ENCODE measurements at places on chromosomes 5 and 9.

DNA sequence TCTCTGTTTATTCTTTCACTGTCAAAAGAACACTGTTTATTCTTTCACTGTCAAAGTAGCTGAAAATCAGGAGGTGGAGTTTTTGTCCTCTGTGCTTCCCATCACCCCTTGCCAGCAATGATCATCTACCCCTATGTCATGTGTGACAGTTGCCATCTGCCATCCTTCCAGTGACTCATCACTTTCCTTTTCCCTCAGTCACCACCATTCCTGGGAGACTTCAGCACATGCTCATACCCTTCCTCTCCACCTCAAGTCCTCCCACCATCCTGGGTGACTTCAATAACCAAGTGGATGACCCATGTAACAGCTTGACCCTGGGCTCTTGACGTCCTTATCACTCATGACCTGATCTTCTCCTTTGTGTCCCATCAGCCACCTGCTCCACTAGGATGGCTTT lies 43.3 kb upstream of the RASEF start:
- no peak for DNase-seq

DNA sequence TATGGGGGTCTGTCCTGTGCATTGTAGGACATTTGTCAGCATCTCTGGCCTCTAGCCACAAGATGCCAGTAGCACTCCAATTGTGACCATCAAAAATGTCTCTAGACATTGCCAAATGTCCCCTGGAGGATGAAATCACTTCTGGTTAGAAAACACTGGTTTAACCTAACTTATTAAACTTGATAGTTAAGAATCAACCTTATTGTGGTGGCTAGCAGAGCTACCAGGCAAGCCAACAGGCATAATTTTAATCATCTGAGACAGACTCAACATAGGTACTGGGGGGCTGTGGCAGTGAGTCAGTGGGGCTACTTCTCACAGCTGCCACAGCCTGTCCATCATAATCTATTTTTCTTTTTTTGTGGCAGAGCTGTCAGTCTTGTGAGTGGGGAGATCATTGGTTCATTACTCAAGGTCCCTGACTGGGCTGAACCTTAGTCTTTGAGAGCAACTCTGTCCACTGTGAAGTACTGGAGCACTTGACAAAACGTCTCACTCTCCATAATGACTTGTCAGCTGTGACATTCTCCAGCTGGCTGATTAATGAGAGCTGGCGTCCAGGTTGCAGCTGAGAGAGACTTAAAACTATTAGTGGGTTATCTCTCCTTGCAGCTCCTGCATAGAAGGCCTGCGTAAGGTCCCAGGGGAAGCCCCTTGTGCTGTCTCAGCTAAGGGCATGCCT lies 107.9 kb downstream of the DCP2 start:
- DNase-seq = no peak

DNA sequence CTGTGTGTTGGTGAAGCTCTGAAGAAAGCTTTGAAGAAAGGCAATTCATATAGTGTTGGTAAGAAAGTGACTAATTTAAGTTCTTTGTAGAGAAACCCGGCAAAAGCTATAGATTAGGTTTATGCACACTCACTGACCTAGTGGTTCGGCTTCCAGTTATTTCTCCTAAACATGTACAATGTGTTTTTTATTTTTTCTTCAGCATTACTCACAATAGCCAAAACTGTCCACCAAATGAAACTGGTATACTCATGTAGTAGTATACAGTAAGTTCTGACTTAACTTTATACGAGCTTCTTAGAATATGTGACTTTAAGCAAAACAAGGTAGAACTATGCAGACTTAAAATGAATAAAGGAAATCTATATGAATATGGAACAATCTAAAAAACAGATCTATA lies 44.8 kb downstream of the PJA2 start:
- DNase-seq = no peak

DNA sequence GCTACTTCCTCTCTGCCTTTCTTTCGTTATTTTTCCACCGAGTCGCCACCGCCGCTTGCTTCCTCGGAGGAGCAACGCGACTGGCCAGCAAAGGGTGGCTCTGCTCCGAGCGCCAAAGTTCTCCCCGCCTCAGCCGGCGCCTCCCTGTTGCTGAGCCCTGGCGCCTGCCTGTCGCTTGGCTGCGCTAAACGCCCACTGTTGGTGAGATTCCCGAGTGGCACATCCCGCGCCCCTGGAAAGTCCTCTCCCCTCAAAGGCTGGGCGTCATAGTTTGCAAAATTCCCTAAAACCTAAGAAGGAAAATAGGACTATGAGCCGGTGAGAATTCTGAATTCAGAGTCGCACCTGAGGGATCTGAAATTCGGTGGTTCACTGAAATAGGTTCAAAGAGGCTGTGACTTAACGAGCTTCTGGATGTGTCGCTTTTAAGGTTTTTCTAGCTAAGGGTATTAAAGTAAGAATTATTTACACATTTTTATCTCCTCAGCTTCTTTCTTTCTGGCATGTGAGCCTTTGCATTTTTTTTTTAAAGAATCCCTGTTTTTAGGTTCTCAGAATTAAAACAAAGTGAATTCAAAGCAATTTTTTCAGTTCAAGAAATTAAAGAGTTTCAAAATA lies at the start of gene GRIN3A:
Gene GRIN3A (minus strand): TSS at position 82 of the 618 bp plus-strand sequence. CDS start 668 bp downstream, outside the sequence.
- DNase-seq = no peak

All from activated naive CD8-positive, alpha-beta T cell treated with anti-CD3 and anti-CD28 coated beads, Interleukin-2, amount 10 ng/mL, durations not matched to agents 7 days and 5 days (primary cell).